Kidney (tissue), 22 donors: ENCODE measurements at places on chromosomes 12 and 14. TPM values are rescaled to one million over a fixed set of nuclear protein-coding genes. Genes with fewer than 3 reads are reported as not detected.

Gene CLEC1B
- polyA plus RNA-seq = not detected

GRCh38 chr12:115736360-115736759, 541.1 kb downstream of the MED13L start:
- no peak for DNase-seq

DNA sequence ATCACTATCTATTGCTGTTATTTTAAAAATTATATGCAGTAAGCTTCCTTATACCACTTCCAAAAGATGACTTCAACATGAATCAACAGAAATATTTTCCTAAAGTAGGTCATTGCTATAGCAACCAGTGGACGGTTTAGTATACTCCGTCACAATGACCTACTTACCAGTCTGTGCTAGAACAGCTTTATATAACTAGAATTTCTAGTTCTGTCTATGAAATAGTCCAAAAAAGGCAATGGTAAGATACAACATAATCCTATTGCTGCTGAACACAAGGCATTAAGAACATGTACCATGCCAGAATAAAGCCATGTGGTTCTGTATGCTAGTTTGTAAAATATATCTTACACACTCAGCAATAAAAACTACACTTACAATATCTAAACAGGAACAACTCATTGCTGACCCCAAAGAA, 40.7 kb upstream of the MTERF2 start:
- no peak for DNase-seq

Gene PPP1R3E
- 22.8 TPM for polyA plus RNA-seq

DNA sequence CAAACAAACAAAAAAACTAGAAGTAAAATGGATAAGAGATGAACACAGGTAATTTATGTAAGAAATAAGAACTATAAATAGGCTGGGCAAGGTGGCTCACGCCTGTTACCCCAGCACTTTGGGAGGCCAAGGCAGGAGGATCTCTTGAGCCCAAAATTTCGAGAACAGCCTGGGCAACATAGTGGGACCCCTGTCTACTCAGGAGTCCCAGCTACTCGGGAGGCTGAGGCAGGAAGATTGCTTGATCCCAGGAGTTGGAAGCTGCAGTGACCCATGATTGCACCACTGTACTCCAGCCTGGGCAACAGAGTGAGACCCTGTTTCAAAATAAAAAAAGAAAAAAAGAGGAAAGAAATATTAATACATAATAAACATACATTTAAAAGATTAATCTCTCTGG, 22.7 kb upstream of the ABCD4 start:
- DNase-seq = no peak

- no peak for DNase-seq
Measured at GRCh38 chr12:18864900-18865561, 127.1 kb downstream of the CAPZA3 start.

Gene TRHDE
- polyA plus RNA-seq = 1.6 TPM

GRCh38 chr14:79395061-79395460, 816.2 kb downstream of the DIO2 start:
- DNase-seq = no peak

DNA sequence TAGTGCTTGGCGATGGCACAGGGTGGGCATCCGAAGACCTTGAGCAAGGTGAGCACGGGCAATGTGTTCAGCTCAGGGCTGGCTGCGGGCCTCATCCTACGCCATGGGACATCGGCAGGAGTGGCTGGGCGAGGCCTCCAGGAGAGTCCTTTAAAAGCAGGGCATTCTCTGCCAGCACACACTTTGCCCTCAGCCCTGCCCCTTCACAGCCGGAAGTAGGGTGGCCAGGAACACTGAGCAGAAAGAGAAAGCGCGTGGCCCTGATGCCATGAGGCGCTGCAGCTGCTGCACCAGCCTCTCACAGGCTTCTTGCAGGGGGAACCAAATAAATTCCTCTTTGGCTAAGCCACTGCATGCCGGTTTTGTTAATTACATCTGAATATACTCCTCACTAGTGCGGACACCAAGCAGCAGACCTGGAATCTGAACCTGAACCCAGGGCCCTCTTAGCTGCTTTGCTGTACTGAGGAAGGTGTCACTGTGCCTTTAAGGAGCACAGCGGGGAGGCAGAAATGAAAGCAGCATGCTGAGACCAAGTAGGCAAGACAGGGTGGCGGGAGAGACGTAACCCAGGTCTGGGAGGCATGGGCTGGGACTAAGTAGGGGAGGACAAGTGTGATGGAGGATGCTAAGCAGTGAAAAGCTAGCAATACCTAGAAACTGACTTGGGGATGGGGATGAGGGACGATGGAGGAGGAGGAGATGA, 155.2 kb downstream of the TTC7B start:
- no peak for DNase-seq

- no peak for DNase-seq
Measured at GRCh38 chr12:72485017-72485701, 213.0 kb downstream of the TRHDE start.

Gene TMEM30B
- 9.4 TPM for polyA plus RNA-seq

Gene LRTM2
- polyA plus RNA-seq = not detected

Gene GUCY2C
- not detected for polyA plus RNA-seq

- no peak for DNase-seq
Measured at GRCh38 chr12:67671419-67671818, 22.9 kb downstream of the DYRK2 start.

GRCh38 chr12:125593269-125593668, 528.0 kb downstream of the AACS start:
- no peak for DNase-seq

GRCh38 chr12:57610554-57611107, 604 bp upstream of the ARHGEF25 start:
- no peak for DNase-seq

- no peak for DNase-seq
Measured at GRCh38 chr12:14261096-14261495, 104.4 kb upstream of the ATF7IP start.

DNA sequence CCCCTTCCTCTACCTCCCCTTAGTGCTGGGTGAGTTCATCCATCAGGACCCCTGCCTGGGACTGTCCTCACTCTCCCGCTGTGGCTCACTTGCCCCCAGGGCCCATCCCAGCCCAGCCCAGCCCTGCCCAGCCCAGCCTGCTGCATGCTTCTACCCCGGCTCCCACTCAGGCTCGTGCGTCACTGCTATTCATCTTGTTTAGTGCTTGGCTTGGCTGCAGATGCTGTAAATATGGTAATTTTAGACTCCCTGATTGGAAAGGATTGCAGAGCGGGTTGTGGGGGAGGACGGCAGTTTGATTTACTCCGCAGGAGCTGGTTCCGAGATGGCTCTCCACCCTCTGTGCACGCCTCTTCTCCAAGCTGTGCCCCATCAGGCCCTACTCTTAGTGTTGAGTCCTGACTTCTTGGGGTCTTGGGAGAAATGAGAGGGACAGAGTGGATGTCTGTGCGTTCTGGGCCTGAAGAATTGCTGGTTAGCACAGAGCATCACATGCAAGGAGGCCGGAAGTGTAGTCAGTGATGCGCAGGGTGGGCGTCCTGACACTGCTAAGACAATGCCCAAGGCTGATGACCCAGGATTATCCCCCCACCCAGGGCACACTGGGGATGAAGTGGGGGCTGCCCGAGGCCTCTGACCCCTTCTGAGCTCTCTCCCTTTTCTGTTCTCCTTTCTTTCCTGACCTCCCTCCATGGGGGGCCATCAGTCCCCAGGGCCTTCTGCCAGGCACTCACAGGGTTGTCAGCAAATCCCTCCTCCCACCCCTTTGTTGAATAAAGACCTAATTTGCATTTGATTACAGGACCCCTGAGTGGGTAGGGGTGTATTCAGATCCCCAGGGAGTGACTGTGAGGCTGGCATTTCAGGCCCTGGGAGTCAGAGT, 244.4 kb downstream of the ZFP36L1 start:
- DNase-seq = peak; percentile 99

DNA sequence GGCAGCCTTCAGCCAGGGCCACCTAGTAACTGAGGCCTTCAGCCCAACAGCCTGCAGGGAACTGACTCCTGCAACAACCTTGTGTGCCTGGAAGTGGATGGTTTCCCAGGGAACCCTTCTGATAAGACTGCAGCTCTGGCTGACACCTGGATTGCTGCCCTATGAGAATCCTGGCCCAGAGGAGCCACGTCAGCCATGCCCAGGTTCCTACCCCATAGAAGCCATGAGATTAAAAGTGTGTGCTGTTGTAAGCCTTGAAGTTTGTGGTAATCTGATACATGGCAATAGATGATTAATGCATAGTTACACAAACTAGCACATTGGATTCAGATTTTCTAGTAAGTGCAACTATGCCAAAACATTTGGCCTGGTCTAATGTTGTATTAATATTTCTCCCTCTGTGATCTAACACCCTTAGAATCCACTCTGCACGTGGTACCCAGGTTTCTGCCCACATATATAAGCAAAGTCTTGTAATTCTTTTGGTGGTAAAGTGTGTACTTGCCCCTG, 64.8 kb upstream of the BEGAIN start:
- DNase-seq = no peak

DNA sequence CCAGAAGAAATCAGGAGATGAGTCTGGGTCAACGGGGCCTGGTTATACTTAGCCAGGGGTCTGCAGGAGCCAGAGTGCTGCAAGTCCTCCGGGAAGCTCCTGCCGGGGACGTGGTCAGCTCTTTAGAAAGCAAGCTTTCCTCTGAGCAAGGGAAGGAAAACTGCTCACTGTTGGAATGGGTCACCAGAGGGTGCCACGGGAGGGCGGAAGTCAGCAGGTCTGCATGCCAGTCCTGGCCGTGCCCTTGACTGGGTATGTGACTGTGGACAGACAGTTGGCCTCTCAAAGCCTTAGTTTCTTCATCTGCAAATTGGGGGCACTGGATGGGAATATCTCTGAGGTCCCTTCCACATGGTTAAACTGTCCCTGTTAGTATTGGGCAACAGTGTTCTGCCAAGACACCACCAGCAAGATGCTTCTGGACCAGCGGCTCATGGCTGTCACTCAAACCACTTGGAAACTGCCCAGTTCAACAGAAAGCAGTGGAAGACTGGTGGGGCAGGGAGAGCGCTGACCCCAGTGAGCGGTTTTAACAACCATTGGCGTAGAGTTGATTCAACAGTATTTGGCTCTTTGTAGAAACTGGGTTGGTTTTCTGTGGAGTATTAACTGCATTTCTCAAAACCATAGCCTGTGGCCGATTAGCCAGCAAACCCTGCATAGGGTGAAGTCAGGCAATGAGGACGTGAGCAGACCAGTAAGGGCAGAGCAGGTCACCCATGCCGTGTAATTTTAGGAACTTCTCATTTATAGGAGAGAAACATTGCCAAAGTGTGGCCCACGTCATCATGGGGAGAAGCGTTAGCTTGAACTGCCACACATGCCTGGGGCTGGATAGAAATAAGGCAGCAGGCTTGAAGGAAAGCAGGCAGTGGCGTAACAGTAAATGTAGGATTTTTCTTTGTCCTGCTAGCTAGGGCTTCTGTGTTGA, 163.9 kb upstream of the PRMT8 start:
- no peak for DNase-seq

- no peak for DNase-seq
Measured at GRCh38 chr12:106871477-106871876, 84.2 kb upstream of the TMEM263 start.

GRCh38 chr14:103380719-103381377, 4.4 kb upstream of the MARK3 start:
- no peak for DNase-seq

Gene ZC3H10
- polyA plus RNA-seq = 2.4 TPM

Gene SLC25A47
- 1.0 TPM for polyA plus RNA-seq

Gene KLHL33
- polyA plus RNA-seq = 0.24 TPM

Gene TMPRSS12
- polyA plus RNA-seq = not detected

DNA sequence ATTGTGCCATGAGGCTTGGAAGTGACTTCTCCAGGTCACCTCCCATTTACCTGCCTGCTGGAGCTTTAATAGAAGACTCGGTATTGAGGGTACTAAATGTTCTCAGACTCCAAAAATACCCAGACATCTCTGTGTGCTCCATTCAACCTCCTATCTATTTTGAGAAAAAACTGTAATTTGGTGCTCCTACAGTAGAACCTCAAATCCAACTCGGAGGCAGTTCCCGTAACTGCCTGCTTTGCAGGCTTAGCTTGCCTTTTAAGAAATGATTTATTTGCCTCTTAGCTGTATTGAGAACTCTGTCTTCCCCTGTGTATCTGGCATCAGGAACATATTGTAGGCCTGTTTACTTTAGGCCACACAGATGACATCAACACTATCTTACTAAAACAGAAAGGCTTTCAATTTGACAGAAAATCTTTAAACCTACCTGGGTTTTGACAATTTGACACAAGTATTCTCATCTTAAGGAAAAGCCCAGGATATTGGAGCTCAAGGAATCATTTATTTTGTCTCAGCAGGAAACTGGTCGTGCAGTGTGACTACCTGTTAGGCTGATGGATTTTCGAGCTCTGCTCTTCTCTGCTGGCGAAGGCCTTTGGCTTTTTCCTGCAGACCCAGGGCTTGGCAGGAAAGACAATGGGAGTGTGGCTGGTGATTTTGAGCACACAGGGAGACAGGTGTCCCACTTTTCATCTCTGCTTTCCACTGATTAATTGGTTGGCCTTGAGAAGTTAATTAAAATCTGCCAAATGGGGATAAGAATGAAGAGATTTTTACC, 314.8 kb downstream of the SNAPC1 start:
- DNase-seq = no peak

GRCh38 chr12:69351462-69352236, 3.5 kb downstream of the LYZ start:
- no peak for DNase-seq

Gene METTL1
- polyA plus RNA-seq = 69.4 TPM

GRCh38 chr14:79708426-79709388, 502.6 kb downstream of the DIO2 start:
- no peak for DNase-seq

Gene TAS2R14
- 0.75 TPM for polyA plus RNA-seq

GRCh38 chr12:6883683-6884082, 10.6 kb upstream of the SPSB2 start:
- DNase-seq = no peak

GRCh38 chr12:50453872-50454271, 50.9 kb upstream of the DIP2B start:
- DNase-seq = no peak

- no peak for DNase-seq
Measured at GRCh38 chr12:3607039-3607720, 116.2 kb downstream of the PRMT8 start.

DNA sequence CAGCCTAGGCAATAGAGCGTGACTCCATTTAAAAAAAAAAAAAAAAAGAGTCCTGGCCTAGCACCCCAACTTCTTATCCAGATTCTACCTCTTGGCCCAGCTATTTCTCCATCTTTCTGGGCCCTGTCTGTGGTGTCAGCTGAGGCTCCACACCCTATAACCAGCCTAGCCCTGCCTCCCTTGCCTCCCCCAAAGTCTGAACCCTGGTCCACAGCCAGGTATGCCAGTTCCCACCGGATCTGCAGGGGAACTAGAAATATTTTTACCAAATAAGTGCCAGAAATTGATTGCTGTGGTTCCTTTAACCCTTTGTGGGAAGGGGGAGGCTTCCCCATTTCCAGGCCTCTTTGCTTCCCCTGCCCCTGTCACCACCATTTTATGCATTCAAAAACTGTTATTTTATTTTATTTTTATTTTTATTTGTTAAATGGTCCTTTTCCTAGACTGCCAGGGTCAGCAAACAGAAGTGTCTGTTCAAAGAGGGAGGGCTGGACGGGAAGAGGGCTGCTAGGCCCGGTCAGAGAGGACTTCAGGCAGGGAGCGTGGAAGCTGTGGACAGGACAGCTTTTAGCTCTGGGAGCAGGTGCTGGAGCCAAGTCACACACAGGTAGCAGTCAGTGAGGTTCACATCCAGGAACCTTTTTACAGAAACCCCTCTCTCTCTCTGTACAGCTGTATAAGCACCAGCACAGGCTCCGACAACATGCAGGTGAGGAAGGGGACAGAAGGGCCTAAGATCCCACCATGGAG, 23.2 kb downstream of the TTC9 start:
- DNase-seq = no peak

Gene ART4
- 2.6 TPM for polyA plus RNA-seq
